Stimulated activated CD4-positive, alpha-beta T cell treated with anti-CD3 and anti-CD28 coated beads, TNF-alpha, amount 100 ng/mL, for 1 hour (primary cell): ENCODE measurements at places on chromosomes 5 and 9.
A peak's percentile ranks its signal among the peaks of the same experiment; 100 is the strongest.

DNA sequence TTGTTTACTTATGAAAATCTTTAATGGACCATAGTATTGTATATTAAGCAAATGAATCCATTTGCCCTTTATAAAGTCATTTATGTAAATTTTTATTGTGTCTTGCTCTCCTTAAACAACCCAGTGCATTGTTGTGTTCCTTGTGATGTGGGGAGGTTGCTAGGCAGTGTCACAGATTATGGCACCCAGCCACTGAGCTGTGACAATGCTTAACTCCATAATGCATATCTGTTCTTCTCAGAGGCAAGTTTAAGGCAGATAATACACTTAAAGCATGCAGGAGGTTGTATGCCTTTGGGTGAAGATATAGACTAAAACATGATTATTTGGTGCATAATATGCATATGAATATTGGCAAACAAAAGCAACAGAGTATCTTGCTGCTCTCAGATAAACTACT lies 269.6 kb upstream of the RIOK2 start:
- no peak for DNase-seq

DNA sequence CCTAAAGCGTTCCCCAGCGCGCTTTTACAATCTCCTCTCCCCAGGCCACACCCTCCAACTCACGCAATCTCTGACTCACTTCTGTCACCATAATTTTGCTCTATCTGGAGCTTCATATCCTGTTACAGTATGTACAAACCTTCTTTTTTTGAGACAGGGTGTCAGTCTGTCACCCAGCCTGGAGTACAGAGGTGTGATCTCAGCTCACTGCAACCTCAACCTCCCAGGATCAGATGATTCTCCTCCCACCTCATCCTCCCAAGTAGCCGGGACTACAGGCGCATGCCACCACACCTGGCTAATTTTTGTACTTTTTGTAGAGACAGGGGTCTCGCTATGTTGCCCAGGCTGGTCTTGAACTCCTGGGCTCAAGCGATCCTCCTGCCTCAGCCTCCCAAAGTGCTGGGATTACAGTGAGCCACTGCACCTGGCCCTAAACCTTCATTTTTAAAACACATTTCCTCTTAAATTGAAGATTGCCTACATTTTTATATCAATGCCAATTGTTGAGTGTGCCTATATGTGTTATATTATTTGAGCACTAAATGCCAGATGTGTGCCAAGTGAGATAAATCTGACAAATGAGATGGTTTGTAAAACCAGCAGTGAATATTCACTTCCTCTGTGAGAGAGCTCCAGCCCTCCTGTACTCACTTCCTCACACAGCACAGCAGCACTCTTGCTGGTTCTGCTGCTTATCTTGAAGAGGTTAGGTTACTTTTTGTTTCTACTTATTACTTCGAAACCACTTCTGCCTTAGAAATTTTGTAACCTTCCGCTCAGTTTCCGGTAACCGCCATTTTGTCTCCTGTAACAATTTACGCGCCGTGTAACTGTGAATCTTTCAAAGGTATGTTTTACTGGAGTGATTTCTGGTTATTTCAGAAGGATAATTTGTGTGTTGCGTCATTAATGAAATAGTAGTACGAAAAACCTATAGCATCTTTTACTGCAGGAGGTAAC lies 57.9 kb downstream of the DOCK8 start:
- DNase-seq: peak; percentile 54

DNA sequence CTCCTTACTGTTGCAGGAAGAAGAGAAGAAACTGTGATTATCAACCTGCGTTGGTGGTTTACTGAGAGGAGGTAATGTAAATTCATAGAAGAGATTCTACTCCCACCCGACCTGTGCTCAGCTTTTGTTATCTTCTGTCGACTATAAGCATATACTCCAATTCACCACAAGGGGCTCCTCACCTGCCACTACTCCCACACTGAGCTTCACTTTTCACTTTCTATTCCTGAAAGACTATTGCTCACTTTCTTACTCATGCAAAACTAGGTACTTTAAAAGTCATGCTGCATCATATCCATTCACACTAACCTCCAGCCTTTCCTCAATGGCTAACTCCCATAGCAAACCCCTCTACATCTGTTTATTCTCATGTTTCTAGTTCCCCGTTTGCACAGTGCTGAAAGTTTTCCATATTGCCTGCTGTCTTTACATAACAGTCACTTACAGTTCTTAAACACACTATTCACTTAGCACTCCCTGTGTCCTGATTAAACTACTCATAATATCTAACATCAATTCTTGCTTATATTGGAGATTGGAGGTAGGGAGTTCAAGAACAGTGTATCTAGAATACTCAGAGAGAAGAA lies 1062.6 kb downstream of the NR2F1-AS1 start:
- no peak for DNase-seq

GRCh38 chr5:14421851-14422250 lies 159.7 kb upstream of the OTULINL start:
- DNase-seq: no peak

DNA sequence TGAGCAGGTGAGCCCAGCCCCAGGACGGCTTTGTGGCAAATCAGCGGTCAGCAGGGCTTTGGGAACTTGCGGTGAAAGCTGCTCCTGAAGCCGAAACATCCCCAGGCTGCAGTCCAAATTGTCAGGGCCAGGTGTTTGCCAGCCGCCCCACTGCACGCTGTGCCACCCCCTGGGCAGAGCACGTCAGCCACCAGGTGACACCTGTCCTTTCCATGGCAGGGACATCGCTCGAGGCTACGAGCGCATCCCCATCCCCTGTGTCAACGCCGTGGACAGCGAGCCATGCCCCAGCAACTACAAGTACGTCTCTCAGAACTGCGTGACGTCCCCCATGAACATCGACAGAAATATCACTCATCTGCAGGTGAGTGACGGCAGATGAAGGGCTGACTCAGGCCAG lies 64.4 kb upstream of the CACNA1B start:
- DNase-seq: no peak

DNA sequence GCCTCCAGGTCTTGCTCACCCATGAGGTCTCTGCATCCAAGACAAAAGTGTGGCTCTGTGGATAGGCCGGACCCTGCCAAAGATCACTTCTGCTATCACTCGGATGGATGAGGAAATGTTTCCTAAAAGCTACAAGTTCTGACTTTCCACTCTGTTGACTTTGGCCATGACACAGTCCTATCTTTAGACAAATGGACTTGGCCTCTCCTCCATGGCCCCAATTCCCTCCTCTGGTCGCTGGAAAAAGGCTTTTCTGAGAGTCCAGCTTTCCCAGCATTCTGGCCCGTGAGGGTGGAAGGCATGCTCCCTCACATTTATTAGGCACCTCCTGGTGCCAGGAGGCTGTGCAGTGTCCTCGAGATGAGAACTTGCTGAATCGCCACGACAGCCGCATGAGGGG lies 83.1 kb downstream of the COL27A1 start:
- DNase-seq: no peak

GRCh38 chr9:34190996-34191892 lies 12.4 kb downstream of the UBAP1 start:
- DNase-seq: no peak

GRCh38 chr5:57117596-57117995 lies 56.3 kb upstream of the GPBP1 start:
- DNase-seq: peak; percentile 51

- DNase-seq: no peak
These were observed 140.2 kb downstream of the ALDH1A1 start for GRCh38 chr9:72812559-72813111.

DNA sequence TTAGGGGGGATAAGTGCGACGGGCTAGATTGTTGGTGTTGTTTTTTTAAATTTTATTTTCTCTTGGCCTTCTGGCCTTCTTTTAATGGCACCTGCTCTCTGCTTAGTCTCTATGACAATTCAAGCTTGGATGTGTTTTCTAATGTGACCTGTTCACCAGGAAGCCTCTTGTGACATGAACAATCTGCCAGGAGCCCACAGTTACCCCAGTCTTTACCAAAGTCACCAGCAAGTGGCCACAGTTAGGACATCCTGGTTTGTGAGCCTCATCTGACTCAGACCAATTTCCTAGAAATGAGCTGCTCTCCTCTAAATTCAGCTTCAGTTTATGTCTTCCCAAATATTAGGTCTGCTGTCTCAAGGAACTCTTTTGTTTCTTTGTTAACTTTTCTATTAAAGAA lies 135.8 kb downstream of the TLE4 start:
- DNase-seq: no peak

DNA sequence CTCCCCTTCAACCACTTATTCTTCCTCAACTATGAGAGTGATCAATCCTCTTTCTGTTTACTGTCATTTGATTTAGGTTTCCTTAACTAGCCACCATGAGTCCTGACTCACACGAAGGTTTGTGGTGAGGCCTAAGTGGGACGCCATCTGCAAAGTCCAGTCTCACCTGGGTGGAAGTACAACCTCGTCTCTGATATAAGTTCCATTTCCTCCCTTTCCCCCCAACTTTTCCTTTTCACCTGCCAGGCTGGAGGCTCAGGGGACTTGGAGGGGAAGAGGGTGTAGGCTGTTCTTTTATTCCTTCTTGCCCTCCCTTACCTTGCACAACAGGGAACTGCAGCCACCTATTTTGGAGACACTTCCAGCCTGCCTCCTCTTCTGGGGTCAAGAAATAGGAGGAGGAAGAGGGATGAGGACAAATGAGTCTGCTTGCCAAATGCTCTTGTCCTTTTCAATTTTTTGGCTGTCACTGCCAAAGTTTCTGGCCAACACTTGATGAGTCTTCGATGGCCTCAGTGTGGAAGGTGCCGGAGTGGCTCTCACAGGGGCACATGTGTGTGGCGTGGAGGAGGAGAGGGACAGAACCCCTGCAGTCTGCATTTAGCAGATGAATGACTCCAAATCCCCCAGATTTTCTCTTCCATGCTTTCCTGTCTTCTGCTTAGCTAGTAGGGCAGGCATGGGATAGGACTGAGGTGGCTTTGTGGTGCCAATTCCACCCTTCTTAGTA lies 249.6 kb downstream of the NSG2 start:
- no peak for DNase-seq

GRCh38 chr5:140964356-140964755 lies 1.9 kb upstream of the PCDHAC2 start:
- DNase-seq: no peak

DNA sequence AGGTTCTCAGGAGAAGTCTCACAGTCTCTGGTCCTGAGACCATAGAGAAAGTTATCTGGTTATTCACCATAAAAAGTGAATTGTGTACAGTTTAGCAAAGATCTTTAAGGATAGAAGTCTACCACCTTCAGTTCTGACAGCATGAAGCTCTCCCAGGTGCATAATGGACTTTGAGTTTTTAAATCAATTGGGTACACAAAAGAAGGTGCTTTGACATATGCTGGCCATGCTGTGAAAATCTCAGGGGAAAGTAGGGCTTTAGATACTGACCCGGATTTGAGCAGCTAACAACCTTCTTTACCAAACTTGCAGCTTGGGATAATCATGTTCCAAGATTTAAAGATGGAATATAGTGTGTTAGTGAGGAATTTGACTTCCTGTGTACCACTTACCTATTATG lies 264.2 kb downstream of the ZSWIM6 start:
- no peak for DNase-seq

DNA sequence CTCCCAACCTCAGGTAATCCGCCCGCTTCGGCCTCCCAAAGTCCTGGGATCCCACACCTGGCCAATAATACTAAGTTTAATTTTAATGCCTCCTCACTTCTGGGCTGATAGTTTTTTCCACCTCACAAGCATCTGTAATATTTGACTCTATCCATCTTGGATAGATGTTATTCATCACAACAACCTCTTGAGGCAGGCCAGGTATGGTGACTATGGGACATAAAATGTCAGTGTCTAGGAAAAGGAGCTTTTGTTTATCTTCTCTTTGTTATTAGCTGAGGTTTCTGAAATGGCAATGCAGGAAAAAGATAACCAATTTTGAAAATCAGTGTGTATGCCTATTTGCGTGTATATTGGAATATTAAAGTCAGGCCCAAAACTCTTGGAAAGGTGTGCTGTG lies 1.2 kb upstream of the CCDC69 start:
- no peak for DNase-seq

GRCh38 chr5:14630671-14631070 lies 33.8 kb upstream of the OTULIN start:
- no peak for DNase-seq

DNA sequence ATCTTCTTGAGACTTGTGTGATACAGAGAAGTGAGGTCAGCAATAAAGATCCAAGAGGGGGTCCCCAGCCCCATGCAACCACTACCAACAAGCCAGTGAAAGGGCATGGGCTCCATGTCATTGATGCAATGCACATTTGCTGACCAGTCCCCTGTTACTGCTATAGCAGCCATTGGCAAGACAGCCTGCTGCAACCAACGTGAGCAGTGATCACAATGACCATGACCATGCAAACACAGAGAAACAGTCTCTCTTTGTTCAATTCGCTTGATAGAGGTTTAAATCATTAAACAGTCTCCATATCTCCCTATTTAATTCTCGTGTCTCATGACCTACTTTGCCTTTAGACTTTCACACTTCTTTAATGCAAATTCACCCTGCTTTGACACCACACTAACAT lies 30.0 kb upstream of the FOXB2 start:
- DNase-seq: no peak

GRCh38 chr9:100030548-100030947 lies 68.3 kb downstream of the ERP44 start:
- no peak for DNase-seq

DNA sequence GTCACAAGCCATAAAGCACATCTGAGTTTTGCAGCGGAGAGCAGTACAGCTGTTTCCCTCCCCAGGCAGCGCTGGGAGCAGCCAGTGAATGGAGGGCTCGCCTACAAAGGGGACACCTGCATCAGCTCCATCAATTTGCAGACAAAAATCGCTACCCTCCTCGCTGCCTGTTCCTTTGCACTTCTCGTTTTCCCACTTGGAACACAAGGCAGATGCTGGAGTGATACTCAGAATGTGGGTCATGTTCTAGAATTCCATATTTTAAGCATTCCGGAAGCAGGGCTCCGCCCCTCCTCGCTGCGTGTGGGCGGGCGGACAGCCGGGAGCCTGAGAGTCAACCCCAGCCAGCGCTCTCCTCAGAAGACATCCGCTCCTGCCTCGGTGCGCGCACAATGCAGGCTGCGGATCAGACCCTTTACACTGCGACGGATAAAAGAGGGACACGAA lies 92.1 kb downstream of the LMNB1 start:
- DNase-seq: no peak

GRCh38 chr9:120592210-120592609 lies 12.2 kb upstream of the CDK5RAP2 start:
- no peak for DNase-seq

- DNase-seq: no peak
These were observed 26.3 kb downstream of the CNTFR start for GRCh38 chr9:34563262-34563661.

DNA sequence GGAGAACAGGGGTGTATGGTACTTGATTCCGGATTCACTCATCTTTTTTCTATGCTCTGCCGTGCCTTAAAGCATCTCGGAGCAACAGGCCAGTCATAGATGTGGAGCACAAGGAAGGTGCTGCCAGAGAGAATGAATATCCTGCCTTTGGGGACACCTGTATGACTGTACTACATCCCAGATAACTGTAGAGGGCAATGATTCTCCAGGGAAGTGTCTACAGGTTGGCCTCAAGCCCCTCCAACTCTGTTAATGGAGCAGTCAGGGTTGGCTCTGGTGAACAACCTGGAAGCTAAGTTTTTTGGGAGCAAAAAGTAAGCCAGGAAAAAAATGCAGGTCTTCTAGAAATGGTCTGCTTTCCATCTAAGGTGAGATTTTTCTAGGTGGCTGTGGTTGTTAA lies 71.0 kb downstream of the NREP start:
- DNase-seq: no peak
